Endothelial cell (in vitro differentiated cells): ENCODE measurements at places on chromosomes 3 and 15.

DNA sequence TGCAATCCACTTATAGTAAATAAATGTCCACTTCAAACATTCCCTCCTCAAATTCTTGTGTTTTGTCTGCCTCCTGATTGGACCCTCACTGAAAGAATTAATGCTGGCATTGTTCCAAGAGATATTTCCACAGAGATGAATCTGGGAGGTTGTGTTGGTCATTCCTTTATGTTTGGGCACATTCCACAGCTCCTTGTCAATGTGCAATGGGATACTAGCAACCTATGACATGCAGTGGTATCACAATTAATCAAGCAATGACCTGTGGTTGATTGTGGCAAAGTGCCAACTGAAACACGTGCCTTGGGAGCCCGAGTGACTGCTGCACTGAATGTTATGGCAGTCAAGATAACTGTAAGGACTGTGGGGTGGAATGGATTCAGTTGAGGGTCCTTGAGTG is 55.0 kb upstream of the SNRPN start:
- DNase-seq, result no peak

DNA sequence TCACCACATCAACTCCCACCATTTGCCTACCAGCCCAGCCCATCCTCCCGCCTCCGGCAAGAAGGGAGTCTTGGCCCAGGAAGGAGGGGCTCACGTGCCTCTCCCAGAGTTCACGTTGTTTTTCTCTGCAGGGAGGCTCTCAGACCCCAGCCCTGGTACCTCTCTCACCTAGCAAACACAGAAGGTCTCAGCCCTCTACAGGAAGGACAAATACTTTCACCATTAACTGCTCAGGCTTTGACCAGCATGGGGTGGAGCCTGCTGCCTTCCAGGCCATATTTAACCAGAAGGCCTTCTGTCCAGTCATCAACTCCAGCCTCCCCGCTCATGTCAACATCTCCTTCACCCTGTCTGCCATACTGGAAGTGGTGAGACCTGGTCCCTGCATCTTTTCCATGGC is 19.0 kb upstream of the HTR3E start:
- no peak for DNase-seq

- DNase-seq, result no peak
Observed at GRCh38 chr3:191424881-191425280, 36.1 kb upstream of the PYDC2 start.

DNA sequence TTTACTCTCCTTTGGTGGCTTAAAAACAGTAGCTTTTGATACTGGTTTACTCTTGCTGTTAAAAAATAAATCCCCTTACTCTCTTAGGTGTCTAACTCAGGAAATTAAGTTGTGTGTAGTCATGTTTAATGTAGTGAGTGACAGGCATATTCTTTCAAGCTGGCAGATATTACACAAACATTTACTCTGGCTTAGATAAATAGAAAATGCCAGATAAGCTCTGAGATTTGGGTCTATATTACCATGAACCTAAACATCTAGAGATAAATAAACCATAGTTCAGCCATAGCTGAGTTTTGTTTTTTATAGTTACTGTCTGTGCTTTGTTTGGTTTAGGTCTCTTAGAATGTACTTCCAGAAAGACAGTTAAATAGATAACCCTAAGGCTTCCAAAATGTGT is 2.4 kb downstream of the SEMA6D start:
- no peak for DNase-seq

- DNase-seq, result no peak
Observed at GRCh38 chr3:120300971-120301370, 15.9 kb upstream of the GPR156 start.
